ENCODE measurements at places on chromosomes 3 and 15.

DNA sequence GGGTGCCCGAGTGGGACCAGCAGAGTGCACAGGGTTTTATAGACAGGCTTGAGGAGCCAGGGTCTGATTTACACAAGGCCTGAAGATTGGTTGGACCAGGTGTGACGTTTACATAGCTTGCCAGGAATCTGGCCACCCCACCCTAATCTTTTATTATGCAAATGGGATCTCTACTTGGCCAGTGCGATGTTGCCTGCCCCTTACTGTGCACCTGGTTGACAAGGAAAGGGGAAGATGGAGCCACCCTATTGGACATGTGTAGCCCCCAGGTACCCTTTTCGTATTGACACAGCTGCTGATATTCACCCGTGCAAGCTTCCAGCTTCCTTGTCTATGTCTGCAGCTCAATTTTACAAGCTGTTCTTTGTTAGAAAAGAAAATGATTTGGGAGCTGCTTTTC lies 132.0 kb downstream of the ARNT2 start:
- H3K4me3 ChIP-seq: no peak overlapping the region
- no peaks in the 10 kb centered on the region for H3K4me1 ChIP-seq
- H3K27me3 ChIP-seq: peaks cover 5% of the 10 kb centered on the region
- no peak overlapping the region for H3K27ac ChIP-seq
- no peak for DNase-seq

DNA sequence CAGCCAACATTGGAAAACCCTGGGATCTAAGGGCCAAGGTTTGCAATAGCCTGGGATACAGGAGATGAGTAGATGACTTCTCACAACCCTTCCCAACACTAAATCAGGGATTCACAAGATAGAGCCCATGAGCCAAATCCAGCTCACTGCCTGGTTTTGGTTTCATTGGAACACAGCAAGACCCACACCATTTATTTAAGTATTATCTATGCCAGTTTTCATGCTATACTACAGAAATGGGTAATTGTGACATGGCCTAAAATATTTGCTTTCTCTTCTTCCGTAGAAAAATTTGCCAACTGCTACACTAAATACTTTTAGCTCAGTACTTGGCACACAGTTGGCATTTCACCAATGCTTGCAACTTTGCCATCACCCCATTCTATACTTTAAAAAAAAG lies 132.0 kb upstream of the LMCD1 start:
- H3K4me1 ChIP-seq: no peaks in the 10 kb centered on the region
- H3K27me3 ChIP-seq: no peaks in the 10 kb centered on the region
- DNase-seq: no peak
- no peaks in the 10 kb centered on the region for H3K36me3 ChIP-seq

DNA sequence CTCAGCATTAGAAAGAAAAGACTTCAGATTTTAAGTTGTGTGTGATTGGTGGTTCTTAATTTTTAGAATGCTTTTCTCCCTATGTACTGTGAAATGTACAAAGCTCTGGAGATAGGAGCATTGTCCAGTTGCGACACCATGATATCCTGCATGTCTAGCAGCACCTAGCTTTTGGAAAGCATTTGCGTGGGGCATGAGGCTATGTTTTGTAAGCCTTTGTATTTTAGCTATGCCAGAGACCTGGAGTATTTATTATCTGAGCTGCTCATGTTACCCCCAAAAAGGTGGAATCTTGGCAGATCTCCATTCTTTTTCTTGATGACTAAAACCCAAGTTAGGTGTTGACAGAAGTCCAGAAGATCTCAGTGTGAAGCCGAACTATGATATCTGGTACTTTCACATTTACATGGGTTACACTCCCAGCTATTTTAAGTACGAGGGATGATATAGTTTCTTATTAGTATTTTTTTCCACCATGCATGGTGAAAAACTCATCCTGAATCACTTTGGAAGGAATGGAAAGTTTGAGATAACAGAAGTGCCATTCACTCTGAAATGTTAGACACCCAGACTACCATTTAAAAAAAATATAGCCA lies 126.7 kb upstream of the SAMMSON start:
- no peak overlapping the region for H3K4me3 ChIP-seq
- no peaks in the 10 kb centered on the region for H3K4me1 ChIP-seq
- DNase-seq: no peak
- no peak overlapping the region for H3K27ac ChIP-seq
- H3K36me3 ChIP-seq: no peaks in the 10 kb centered on the region
- no peaks in the 10 kb centered on the region for H3K27me3 ChIP-seq

DNA sequence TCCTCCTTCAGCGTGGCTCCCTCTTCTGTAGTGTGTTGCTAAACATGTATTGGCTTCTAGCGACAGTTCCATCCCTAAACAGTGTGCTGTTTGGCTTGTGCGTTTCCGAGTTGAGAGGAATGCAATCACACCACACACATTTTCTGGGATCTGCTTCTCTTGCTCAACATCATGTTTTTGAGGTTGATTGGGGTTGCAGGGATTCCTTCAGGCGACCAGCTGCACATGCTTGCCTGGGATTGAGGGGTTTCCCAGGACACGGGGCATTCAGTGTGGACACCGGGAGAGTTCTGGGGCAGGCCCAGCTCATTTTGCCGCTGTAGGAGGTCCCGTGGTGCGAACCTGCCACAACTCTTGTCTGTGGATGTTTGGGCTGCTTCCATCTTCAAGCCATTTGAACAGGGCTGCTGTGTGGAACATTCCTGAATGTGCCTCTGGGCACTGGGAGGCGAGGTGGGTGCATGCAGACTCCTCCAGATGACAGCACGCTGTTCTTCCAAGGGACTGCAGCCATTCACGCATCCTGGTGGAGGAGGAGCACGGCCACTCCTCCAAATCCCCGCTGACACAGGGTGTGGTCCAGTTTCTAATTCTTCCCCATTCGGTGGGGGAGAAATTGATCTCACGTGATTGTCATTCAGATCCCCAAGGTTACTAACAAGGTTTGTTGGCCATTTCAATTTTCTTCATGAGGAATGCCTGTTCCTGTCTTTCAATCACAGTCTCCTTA lies 82.8 kb downstream of the PLXNA1 start:
- H3K4me3 ChIP-seq: no peak overlapping the region
- H3K4me1 ChIP-seq: no peaks in the 10 kb centered on the region
- no peak for DNase-seq
- H3K36me3 ChIP-seq: no peaks in the 10 kb centered on the region
- no peak overlapping the region for H3K27ac ChIP-seq

- DNase-seq: no peak
- H3K4me3 ChIP-seq: no peak overlapping the region
- H3K27ac ChIP-seq: no peak overlapping the region
- no peaks in the 10 kb centered on the region for H3K27me3 ChIP-seq
- no peaks in the 10 kb centered on the region for H3K4me1 ChIP-seq
Measured at GRCh38 chr3:62665627-62666437, 209.4 kb downstream of the CADPS start.

- H3K4me3 ChIP-seq: no peak overlapping the region
- H3K27ac ChIP-seq: no peak overlapping the region
- H3K36me3 ChIP-seq: no peaks in the 10 kb centered on the region
Measured at GRCh38 chr3:148149556-148149955, 548.1 kb upstream of the AGTR1 start.

DNA sequence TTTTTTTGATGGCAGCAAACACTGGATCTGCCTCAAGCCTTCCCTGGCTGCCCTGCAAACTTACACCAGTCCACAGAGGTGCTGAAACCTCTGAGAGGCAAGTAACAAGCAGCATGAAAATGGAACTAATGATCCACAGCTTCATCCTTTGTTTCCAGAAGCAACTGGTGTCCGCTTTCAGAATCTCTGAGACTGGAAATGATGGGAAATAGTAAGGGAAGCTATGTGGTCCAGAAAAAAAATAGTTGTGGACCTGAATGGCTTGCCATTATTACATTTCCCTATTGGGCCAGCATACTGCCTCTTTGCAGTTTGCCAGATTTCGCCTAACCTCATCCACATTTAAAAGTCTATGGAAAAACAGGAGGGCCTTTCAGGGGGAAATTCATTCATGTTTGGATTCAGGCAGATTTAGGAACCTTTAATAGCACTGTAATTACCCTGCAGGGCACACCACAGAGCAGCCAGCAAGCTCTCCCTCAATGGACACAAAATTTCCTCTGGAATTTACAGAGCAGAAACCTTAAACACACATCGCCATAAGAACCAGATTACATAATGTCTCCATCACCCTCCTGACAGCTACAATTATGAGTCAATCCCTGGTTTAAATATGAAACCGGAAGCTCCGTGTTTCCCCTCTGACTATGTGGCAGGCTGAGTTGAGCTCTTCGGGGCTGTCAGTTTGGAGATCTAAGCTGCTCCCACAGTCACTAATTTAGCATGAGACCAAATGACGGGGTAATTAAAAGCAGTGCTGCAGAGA lies 134.4 kb downstream of the TMCO5A start:
- H3K4me3 ChIP-seq: no peak overlapping the region
- H3K4me1 ChIP-seq: no peaks in the 10 kb centered on the region
- no peaks in the 10 kb centered on the region for H3K36me3 ChIP-seq

GRCh38 chr3:165254812-165255211 lies 58.6 kb upstream of the SLITRK3 start:
- no peak overlapping the region for H3K4me3 ChIP-seq
- no peaks in the 10 kb centered on the region for H3K4me1 ChIP-seq
- H3K27me3 ChIP-seq: no peaks in the 10 kb centered on the region

DNA sequence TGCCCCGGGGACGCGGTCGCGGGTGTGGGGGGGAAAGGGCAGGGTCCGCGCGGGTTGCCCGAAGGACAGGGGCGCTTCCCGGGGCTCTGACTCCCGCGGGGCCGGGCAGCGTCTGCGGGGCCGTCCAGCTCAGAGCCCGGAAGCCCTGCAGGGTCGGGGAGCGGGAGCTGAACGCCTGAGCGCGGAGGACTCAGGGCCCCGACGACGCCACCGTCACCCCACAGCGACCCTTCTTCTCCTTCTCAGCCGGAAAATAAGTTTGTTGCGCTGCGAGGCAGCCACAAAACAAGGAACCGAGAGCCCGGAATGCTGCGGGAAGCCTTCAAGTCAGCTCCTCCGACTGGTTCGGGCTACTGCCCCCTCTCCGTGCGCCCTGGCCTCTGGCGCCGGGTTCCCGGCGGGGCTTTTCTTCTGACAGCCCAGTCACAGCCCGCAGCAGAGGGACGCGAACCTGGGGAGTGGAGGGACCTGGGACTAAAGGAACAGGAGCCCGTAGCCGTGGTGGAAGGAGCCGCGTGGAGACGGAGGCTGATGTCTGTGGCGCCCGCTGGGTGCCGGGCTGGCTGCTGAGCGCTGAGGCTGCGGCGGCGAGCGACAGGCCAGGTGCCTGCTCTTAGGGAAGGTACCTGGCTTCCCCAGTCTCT lies 484 bp downstream of the CNTN4 start:
- H3K4me3 ChIP-seq: no peak overlapping the region
- no peak for DNase-seq
- no peaks in the 10 kb centered on the region for H3K36me3 ChIP-seq
- peaks cover 8% of the 10 kb centered on the region for H3K27me3 ChIP-seq
- peaks cover 2% of the 10 kb centered on the region for H3K4me1 ChIP-seq

GRCh38 chr15:59020322-59020721 lies 32.9 kb downstream of the RNF111 start:
- no peak for DNase-seq
- no peaks in the 10 kb centered on the region for H3K27me3 ChIP-seq
- peaks cover 4% of the 10 kb centered on the region for H3K36me3 ChIP-seq

GRCh38 chr3:159865041-159865579 lies 123.5 kb upstream of the IL12A start:
- no peaks in the 10 kb centered on the region for H3K27me3 ChIP-seq
- no peak for DNase-seq
- no peak overlapping the region for H3K4me3 ChIP-seq
- H3K4me1 ChIP-seq: no peaks in the 10 kb centered on the region

DNA sequence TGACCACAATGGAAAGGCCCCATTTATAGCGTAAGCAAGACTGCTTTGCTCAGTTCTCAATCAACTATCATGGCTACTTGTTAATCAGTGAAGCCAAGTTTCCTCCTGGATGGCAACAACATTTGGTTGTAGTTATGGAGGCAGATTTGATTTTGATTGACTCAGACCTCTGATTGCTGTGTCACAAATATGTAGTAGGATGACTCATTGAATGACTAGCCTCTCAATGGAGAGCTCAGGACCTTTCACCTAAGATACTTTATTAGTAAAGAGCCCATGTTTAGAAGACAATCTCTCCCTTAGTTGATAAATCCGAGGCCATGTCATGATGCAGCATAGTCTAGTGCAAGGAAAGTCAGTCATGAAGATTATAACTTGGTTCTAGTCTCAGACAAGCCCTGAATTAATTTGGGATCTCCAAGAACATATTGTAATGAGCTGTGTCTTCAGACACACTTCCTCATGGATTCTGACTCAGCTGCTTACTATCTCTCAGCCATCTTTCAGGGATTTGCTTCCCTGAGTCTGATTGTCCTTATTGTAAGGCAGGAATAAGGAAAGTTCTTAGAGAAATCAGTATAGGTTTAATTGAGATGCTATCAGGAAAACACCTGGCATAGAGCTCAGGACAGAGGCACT lies 397.4 kb upstream of the TMCO5A start:
- H3K4me1 ChIP-seq: no peaks in the 10 kb centered on the region
- no peaks in the 10 kb centered on the region for H3K36me3 ChIP-seq
- no peak for DNase-seq

- H3K4me3 ChIP-seq: no peak overlapping the region
- H3K4me1 ChIP-seq: no peaks in the 10 kb centered on the region
- H3K27ac ChIP-seq: no peak overlapping the region
- H3K36me3 ChIP-seq: no peaks in the 10 kb centered on the region
- H3K27me3 ChIP-seq: no peaks in the 10 kb centered on the region
Measured at GRCh38 chr15:42820811-42821210, 83.9 kb upstream of the CDAN1 start.

DNA sequence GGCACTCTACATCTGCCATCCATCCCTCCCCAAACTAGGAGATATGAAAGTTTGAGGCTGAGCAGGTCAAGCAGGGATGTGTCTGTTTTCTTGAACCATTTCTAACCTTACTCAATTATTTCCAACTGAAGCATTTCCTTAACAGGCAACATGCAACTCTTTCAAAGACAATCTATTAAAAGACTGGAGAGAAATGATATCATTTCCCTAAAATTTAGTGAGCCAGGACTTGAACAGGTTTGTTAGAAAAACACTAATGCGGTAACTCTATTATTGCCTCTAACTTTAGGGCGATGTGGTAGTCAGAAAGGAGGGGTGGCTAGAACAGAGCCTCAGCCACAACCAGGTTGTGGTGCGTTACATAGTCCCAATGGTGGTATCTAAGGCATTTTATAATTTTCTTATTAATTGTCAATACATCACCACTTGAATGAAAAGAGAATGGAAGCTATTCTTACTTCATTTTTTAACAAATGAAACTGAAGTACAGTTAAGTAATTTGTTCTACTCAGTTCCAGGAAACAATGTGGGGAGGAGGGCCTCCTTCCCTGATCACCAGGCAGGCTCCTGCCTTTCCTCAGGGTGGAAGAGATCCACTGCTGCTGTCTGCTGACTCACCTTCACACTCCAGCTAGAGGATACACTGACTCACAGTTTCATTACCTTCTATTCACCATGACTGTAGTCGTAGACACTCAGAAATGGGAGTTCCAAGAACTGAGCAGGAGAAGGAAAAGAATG lies 22.8 kb downstream of the MYO1E start:
- no peaks in the 10 kb centered on the region for H3K4me1 ChIP-seq
- H3K36me3 ChIP-seq: no peaks in the 10 kb centered on the region
- H3K4me3 ChIP-seq: no peak overlapping the region
- H3K27ac ChIP-seq: no peak overlapping the region

Data from effector memory CD4-positive, alpha-beta T cell (primary cell).